Anterior cingulate cortex (tissue), 58 donors: ENCODE measurements at places on chromosomes 3 and 15.

GRCh38 chr3:142394921-142395622 is 52.8 kb downstream of the XRN1 start:
- no peak for DNase-seq

- DNase-seq = no peak
Measured at GRCh38 chr3:63094642-63095408, 183.3 kb upstream of the SYNPR start.

- DNase-seq = no peak
Measured at GRCh38 chr3:94627689-94628088, 564.8 kb downstream of the NSUN3 start.

GRCh38 chr3:184745526-184745925 is 33.7 kb upstream of the MAGEF1 start:
- DNase-seq = no peak

GRCh38 chr3:43011638-43012037 is 32.5 kb downstream of the GASK1A start:
- no peak for DNase-seq

DNA sequence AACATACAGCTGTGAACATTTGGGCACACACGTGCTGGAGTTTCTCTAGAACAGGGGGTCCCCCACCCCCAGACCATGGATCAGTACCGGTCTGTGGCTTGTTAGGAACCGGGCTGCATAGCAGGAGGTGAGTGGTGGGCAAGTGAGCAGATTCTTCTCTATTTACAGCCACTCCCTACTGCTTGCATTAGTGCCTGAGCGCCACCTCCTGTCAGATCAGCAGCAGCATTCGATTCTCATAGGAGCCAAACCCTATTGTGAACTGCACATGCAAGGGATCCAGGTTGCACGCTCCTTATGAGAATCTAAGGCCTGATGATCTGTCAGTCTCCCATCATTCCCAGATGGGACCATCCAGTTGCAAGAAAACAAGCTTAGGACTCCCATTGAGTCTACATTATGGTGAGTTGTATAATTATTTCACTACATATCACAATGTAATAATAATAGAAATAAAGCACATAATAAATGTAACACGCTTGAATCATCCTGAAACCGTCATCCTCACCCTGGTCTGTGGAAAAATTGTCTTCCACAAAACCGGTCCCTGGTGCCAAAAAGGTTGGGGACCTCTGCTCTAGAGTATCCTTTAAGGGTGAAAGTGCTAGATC is 25.8 kb downstream of the CHRM5 start:
- no peak for DNase-seq

DNA sequence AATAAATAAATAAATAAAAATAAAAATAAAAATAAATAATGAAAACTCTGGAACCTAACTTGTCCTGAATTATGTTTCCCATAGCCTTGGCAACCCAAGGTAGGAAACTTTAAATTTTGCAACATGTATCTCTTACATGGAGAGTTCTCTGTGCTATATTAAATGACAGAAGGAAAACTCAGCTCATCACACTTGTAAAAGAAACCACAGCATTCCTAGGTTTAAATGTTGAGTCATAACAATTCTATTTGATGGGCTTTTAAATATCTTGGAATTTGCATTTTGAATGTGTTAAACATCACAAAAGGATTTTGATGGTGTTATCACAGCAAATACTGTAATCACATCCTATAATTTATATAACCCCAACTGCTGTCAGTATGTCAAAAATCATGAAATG is 144.2 kb downstream of the LRTM1 start:
- no peak for DNase-seq

DNA sequence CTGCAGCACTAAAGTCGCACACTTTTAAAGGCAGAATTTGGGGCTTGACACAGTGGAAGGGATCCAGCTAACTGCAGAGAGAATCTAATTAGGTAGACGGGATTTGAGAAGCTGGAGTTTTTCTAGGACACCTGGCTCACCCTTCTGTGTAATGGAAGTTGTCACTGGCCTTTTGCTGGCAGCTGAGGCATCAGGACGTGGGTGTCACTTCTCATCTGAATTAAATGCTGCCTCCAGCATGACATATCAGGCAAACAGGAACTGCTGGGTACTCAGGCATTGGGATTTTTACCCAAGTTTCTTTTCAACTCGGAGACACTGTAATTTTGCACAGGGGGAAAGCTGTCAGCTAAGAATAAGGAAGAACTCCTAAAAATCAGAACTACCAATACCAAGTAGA is 861.9 kb upstream of the ARPP21 start:
- no peak for DNase-seq

- no peak for DNase-seq
Measured at GRCh38 chr3:113222451-113223086, 11.2 kb downstream of the BOC start.

DNA sequence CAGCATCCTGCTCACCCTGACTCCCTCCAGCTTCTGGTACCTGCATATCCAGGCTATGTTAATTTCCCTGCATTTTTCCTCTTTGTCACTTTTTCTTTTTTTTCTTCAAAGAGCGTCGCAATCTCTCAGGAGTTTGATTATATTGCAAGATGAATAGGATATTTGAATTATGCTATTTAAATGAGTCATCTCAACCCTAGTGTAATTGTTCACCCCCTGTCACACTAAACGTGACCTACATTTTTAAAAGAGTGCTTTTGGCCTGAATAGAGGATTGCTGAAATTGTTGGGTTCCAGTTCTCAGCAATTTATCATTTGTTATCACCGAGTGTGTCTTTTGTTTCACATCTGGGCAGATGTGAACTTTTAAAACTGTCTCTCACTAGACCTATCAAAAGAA is 294.7 kb downstream of the SOX2 start:
- no peak for DNase-seq

- DNase-seq = no peak
Measured at GRCh38 chr3:196238612-196239560, 22.6 kb downstream of the SLC51A start.

DNA sequence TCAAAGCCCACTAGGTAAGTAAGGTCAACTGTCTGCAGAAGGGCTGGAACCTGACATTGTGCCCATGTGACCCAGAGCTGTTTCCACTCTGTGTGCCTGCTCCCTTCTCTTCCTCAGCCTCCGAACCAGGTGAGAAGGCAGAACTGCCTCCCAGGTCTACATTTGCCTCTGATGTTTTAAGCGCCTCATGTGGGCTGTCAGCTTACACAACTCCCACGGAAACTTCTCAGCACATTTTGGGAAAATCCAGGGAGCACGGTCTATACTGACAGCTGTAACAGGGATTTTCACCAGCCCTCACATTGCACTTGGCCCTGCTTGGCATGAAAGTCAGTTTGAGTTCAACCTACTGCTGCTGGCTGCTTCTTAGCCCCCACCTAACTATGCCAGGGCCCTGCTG is 46.9 kb upstream of the SLC24A5 start:
- no peak for DNase-seq

DNA sequence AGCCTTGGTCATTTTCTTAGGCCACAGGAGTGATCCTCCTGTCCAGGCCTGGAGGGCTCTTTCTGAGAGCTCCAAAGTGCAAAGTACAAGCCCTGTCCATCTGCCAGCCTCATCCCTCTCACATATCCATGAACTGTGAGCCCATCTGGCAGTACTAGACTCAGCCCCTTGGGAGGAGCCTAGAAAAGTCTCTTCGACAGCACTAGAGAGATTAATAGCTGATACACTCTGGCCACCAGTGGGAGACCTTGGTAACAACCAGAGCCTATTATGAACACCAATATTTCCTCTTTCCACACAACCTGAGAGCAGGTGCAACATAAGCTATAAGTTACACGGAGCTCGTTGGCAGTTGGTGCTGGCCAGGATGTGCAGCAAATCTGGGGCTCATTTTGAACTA is 59.5 kb upstream of the DCLK3 start:
- no peak for DNase-seq

- no peak for DNase-seq
Measured at GRCh38 chr3:165746874-165747273, 90.3 kb downstream of the BCHE start.

GRCh38 chr3:102661707-102662497 is 227.1 kb downstream of the ZPLD1 start:
- no peak for DNase-seq
